ENCODE measurements at places on chromosomes 7 and 10.

GRCh38 chr10:78808736-78809367 is 259.9 kb upstream of the ZMIZ1 start:
- DNase-seq = no peak

GRCh38 chr7:54090652-54091213 is 451.4 kb upstream of the VSTM2A start:
- DNase-seq = no peak

DNA sequence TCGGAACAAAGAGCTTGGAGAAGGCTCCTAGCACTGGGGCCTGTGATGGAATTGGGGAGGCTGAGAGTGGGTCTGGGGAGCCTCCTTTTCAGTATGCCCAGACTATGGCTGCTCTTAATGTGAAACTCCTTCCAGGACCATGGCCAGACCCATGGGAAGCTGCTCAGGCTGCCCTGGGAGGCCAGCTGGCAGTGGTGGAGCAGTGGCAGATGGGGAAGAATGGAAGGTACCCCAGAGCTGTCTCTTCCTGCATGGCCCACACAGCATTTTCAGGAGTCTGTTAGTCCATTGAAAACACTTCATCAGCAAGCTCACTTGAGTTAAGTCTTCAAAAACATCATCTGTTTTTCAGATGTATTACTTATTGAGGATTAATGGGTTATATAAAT is 18.5 kb downstream of the NACAD start:
- no peak for DNase-seq

GRCh38 chr7:39313974-39314373 is 252.2 kb upstream of the YAE1 start:
- DNase-seq = no peak

- DNase-seq = no peak
These were observed 139.9 kb upstream of the COBL start for GRCh38 chr7:51456431-51457060.

- no peak for DNase-seq
These were observed 54.1 kb upstream of the UNC5B start for GRCh38 chr10:71158251-71158650.

All from stimulated activated CD4-positive, alpha-beta T cell treated with anti-CD3 and anti-CD28 coated beads, TNF-alpha, amount 100 ng/mL, for 1 hour (primary cell).